ENCODE measurements at places on chromosomes 4 and X.

- no peak for DNase-seq
Observed at GRCh38 chrX:150502979-150503897, 65.2 kb upstream of the MTM1 start.

DNA sequence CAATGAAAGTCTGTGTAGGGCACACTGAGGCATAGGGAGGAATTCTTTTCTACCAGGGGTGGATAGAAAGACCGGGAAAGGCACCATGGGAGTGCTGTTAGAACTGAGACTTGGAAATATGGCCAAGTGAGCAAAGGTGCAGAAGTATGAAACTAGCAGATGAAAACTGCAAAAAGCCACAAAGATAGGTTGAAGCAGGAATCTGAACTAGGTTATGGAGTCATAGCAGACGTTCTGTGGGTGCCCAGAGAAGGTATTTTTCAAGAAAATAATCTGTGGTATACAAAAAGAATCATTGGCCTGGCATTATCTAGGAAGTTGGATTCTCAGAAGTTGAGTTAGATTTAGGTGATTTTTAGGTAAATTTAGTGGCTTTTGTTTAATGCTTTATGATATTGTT is 48.5 kb downstream of the SMAD1 start:
- no peak for DNase-seq

DNA sequence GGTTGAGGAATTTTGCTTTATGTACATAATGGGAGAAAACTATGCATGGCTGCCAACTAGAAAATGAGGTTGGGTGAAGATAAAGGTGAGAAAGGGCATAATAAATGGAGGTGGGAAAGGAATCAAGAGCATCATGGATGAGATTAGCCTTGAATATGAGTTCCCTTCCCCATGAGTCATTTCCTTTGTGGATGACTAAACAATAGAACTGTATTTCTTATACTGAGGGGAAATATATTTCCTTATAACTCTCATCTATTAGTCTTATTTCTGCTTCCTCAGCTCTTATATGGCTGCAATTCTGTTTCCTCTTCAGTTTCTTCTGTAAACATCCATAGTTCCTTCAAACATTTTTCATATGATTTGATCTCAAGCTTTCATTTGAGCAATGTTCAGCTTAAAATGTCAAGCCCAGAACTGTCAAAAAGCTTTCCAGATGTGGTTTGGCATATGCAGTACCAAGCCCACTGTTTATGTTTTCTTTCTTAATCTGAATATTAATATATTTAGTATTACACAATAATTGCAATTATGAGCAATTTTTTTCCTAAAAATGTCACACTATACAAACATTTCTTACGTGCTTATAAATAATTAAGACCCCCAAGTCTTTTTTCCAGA is 100.7 kb upstream of the GRPR start:
- no peak for DNase-seq

DNA sequence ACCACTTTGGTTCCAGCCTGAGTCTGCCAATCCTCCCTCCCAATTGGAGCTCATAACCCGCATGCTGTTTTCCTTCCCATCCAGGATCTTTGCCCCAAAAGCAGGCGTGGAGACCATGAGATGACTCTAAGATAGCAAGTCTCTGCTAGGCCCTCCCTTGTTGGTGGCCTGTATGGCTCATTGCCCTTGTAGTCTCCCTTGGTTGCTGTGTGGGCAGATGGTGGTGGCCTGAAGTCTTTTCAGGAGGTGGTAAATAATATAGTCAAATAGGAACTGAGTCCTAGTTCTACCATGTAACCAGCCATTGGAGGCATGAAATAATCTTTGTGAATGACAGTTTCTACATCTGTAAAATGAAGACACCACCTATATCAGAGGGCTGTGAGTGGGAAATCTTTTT is 1.2 kb downstream of the ATP6AP1 start:
- DNase-seq: no peak

- DNase-seq: no peak
Observed at GRCh38 chrX:51847463-51847862, 46.0 kb upstream of the MAGED1 start.

- no peak for DNase-seq
Observed at GRCh38 chrX:126825566-126826193, 6.2 kb downstream of the PRR32 start.

- no peak for DNase-seq
Observed at GRCh38 chrX:29535212-29536162, 679.9 kb upstream of the MAGEB2 start.

- DNase-seq: no peak
Observed at GRCh38 chrX:21305799-21306336, 68.3 kb upstream of the CNKSR2 start.

- DNase-seq: no peak
Observed at GRCh38 chr4:4247696-4248028, 361 bp downstream of the TMEM128 start.

GRCh38 chr4:183645326-183645725 is 13.7 kb downstream of the RWDD4 start:
- DNase-seq: no peak

DNA sequence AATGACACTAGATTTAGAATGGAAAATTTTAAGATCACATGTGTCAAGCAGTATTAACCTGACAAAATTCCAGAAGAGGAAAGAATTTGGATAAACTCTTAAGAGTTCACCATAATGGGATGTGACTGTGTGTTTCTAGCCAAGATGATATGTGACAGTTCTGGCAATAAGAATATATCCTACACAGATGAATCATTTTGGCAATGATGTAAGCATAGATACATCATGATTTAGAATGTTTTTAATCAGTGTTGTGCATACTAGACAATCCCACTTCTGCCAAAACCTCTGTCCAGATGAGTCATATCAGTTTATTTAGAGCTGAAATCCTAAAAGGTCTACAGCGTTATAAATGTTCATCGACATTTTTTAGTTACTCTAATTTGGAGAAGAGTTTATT is 48.8 kb downstream of the PTCHD1 start:
- no peak for DNase-seq

DNA sequence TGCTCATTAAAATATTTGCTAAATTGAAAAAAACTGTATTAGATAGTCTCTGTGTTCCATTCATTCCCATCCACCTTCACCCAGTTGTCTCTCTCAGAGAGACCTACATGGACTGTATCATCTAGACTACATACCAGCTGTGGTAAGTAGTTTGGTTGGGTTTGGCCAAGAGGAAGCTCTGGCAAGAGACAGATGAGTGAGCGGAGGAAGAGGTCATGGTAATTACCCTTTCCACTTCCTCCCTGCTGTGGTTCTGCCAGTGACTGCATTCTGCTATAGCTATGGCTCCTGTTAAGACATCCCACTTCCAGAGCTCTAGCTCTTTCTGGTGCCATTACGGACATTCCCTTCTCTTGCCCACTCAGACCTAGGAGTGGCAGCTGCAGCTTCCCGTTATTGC is 239.0 kb upstream of the MID1 start:
- no peak for DNase-seq

DNA sequence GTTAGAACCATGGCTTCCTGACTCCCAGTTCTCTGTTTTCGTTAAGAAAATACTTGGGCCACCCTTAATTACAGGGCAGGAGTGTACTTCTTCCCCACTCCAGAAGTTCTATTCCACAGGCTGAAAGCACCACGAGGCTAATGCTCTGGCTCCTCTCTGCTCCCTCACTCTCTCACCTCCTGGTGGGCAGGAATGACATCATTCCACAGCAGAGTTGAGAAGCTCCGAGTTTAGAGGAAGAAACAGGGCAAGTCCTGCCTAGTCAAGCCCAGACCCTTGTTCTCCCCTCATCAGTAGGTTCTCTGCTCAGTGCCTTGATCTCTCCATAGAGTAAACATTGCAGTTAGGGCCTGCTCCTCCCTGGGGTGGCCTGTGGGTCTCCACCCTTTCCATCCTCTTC is 343.8 kb upstream of the CLNK start:
- no peak for DNase-seq

- no peak for DNase-seq
Observed at GRCh38 chr4:114034189-114034588, 54.7 kb upstream of the ARSJ start.

GRCh38 chrX:95058815-95059214 is 1384.8 kb downstream of the FAM133A start:
- no peak for DNase-seq

DNA sequence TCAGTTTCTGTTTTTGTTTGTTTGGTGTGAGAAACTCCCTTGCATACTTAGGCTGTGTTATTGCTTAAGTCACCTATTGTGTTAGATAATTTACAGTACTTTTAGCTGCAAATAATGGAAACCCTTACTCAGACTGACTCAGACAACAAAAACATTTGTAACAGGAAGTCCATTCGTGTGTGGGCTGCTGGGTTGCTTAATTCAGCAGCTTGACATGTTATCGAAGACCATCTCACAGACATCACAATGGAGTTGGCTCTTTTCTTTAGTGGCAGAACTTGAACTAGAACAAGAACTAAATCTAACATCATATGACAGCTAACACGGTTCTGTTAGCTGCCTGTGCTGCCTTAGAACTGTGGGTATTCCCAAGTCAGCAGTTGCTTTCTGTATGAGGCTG is 9.9 kb upstream of the GABRE start:
- no peak for DNase-seq

- no peak for DNase-seq
Observed at GRCh38 chr4:172543249-172543648, 625.4 kb upstream of the GALNT7 start.

DNA sequence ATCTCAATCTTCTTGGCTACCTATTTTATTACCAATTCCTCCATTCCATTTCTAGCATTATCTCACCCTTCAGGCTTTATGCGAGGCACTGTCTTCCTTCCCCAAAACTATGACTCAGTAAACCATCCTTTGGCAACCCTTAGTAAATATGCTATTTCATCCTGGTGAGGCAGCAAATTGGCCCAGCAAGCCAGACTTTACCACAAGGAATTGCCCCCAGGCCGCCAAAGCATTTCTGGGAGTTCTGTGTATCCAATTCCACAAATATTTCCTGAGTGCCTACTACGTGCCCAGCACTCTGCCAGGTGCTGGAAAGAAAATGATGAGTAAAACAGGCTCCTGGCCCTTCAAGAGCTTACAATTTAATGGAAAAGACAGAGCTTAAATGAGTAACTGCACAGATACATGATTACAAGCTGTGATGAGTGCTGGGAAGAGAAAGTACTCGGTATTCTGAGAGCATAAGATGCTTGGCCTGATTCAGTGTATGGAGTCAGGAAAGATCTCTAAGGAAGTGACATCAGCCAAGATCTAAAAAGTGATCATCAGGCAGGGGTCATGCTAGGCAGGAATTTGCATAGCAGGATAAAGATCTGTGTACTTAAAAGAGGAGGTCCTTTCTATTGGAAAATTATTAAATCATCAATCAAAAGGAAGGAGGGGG is 193.8 kb downstream of the ADAMTS3 start:
- DNase-seq: no peak

DNA sequence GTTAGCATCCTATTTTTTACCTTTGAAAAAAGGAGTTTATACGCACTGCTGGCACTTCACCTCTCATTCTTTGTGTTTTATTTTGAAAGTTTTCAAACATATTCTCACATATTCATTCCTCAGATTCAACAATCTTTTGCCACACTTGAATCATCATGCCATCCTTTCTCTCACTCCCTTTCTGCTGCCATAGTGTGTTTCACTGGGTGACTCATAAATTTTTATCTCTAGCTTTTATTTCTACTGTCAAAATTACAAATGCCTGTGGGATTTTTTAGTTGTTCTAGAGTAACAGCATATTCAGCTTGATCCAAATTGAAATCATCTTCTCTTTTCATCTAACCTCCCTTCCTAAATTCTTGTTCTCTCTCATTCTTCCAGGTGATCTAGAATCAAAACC is 28.0 kb downstream of the MFSD8 start:
- DNase-seq: no peak

- no peak for DNase-seq
Observed at GRCh38 chrX:110992611-110993010, 103.4 kb upstream of the PAK3 start.

- DNase-seq: no peak
Observed at GRCh38 chr4:26094911-26095310, 180.9 kb downstream of the SMIM20 start.

- DNase-seq: no peak
Observed at GRCh38 chr4:36054694-36055422, 189.5 kb downstream of the ARAP2 start.
